ENCODE measurements at places on chromosomes 1 and 21.
A peak's percentile ranks its signal among the peaks of the same experiment; 100 is the strongest.

DNA sequence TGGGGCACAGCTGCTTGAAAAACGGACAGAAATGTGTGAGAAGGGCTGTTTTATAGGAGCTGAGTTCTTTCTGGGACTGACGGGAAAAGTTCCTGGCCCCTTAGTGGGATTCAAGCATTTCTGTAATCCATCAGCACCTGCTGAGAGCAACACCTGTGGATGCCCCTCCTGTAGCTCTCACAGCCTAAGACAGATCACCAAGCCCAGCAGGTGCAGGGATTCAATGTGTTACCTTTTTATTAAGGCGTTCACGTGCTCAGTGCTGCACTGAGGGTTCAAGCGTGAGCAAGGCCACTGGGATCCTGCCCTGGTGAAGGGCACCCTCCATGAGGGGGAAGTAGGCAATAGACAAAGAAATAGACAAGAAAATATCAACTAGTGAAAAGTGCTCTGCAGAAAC is 14.9 kb downstream of the OLFML2B start:
- no peak for DNase-seq

DNA sequence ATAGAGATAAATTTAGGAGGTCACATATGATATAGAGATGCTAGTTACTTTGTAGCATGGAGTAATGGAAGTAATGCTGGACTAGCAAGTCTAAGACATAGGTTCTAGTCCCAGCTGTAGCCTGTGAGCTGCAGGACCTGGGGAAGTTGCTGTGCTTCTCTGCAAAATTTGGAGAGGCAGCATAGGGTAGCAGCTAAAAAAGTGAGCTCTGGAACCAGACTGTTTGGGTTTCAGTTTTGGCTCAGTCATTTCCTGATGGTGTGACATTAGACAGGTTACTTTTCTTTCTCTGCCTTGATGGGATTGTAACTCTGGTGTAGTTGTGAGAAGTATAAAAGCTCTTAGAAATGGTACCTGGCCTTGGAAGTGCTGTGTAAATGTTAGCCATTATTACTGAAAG is 3.3 kb downstream of the METTL13 start:
- DNase-seq = no peak

- peak; percentile 39 for DNase-seq
Measured at GRCh38 chr1:160407839-160408801, 7.8 kb downstream of the VANGL2 start.

DNA sequence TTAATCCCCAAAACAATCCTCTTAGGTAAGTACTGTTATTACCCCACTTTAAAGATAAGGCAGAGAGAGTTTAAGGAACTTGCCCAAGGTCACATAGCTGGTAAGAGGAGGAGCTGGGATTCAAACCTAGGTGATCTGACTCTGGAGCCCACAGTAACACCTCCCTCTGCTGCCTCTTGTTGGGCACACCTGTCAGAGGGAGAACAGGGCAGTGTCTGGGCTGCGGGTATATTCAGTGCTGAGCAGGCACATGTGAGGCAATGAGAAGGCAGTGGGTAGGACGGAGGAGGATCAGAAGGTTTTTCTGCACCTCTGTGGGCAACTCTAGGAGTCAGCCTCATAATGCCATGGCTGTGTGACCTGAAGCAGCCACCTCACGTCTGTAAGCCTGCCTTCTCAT is 1.8 kb downstream of the HPCA start:
- no peak for DNase-seq

GRCh38 chr1:27528818-27529703 is 39.1 kb upstream of the WASF2 start:
- DNase-seq = peak; percentile 71

DNA sequence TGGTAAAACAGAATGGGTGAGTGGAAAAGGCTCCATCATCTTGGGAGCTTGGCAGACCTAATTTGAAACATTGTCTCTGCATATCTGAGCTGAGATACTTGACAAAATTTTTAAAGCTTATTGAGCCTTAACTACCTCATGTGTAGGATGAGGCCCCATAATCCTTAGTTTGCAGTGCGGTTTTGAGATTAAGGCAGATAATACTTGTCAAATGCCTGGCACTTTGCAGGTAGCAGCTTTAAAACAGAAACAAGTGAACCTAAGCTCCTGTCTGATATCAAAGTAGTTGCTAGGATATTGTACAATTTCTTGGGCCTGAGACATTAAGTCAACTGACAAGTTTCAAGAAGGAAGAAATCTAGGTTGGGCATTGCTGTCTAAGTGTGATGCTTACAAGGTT is 65.3 kb downstream of the TBX19 start:
- no peak for DNase-seq

GRCh38 chr1:154759196-154759595 is 110.9 kb downstream of the KCNN3 start:
- DNase-seq = no peak

DNA sequence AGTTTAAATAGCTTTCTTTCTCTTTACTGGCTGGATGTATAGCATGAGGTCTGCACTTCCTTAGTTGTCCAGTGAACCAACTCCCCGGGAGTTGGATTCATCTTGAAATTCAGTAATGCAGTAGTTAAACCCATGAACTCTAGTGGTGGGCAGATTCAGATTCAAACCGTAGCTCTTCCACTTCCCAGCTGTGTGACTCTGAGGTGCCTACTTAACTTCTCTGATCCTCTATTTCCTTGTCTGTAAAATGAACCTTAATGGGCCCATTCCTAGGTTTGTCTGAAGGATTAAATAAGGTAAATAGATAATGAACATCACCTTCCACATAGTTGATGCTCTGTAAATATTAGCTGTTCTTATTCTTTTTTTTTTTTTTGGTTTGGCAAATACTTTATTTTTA is 16.5 kb downstream of the PIK3CD start:
- DNase-seq = no peak

- DNase-seq = no peak
Measured at GRCh38 chr21:43957611-43958362, 54.3 kb upstream of the TRAPPC10 start.

- no peak for DNase-seq
Measured at GRCh38 chr1:44519035-44519676, 114.1 kb downstream of the RNF220 start.

DNA sequence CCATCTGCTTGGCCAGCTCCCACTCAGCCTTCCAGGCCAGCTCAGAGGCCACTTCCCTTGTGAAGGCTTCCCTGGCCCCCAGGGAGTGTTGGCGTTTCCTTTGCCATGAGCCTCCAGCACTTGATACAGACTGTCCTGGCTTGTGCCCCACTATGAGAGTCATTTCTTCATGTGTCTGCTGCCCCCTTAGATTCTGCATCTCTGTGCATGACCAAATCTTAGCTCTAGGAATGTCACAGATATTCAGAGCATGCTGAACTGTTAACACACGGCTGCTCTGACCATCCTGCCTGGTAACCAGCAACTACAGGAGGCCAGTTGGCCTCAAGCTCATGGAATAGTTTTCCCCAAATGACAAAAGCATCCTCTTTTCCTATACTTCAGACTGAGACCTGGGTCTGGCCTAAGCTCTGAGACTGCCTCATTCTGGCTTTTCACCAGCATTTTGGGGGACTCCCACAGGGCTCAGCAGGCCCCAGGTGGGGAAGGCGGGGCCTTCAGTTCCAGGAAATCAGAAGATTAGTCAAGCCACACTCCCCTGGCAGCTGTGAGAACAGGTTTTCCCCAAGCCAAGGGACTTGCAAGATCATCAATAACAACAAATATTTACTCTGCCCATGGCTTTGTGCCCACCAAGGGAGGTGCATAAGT is 182.6 kb upstream of the EDN2 start:
- DNase-seq = peak; percentile 68

GRCh38 chr1:220438741-220439140 is 89.2 kb upstream of the MARK1 start:
- DNase-seq = no peak

DNA sequence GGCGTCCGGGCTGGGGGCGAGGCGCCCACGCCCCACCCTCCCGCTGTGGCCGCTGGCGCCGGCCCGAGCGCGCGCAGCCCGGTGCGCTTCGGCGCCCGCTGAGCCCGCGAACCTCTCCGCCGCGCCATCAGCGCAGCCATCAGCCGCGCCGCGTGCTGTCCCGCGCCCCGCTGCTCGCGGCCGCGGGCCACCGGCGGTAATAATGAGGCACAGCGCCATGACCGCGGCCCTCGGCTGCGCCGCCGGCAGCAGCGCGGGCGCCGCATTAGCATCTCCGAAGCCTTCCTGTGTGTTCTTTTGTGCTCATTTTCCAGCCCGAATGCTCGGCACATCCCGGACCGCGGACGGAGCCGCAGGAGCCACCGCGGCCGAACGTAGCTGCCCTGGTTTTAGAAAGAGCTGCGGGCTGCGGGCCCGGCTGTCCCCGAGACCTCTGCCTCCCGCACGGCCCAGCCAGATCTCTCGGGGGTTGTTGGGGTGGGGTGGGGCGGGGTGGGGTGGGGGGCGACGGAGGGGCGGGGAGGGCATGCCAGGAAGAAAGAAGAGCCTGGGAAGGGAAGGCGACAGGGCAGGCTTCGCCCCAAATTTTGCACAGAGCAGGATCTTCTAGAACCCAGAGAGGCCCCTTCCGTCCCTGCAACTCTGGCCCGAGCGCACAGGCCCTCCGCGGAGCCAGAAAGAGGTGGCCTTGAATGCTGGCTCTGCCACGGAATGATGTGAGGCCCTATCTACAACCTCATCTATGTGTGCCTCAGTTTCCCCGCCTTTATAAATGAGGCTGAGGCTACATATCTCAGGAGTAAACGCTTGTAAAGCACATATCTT is 55.3 kb downstream of the RRAGC start:
- DNase-seq = no peak

GRCh38 chr21:40041446-40041845 is 174.2 kb downstream of the PCP4 start:
- DNase-seq = no peak

- DNase-seq = no peak
Measured at GRCh38 chr1:24918370-24918769, 11.7 kb downstream of the RUNX3 start.

DNA sequence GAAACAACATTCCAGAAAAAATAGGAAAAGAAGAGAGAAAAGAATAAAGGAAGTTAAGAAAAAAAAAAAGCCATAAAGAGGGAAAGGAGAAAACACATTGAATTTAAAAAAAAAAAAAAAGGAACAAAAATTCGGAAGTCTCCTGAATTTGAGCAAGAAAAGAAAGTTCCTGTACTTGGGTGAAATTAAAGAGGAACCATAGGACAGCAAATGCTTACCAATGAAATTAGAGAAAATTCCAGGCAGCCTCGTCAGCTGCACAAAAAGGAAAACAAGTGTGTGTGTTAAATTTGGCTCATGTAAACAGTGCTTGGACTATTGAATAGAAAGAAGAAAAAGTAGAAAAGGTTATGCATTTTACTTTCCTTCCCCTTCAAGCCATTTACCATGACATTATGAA is 4.9 kb downstream of the IL12RB2 start:
- no peak for DNase-seq

- DNase-seq = peak; percentile 64
Measured at GRCh38 chr1:119147661-119148090, 7.2 kb upstream of the WARS2 start.

DNA sequence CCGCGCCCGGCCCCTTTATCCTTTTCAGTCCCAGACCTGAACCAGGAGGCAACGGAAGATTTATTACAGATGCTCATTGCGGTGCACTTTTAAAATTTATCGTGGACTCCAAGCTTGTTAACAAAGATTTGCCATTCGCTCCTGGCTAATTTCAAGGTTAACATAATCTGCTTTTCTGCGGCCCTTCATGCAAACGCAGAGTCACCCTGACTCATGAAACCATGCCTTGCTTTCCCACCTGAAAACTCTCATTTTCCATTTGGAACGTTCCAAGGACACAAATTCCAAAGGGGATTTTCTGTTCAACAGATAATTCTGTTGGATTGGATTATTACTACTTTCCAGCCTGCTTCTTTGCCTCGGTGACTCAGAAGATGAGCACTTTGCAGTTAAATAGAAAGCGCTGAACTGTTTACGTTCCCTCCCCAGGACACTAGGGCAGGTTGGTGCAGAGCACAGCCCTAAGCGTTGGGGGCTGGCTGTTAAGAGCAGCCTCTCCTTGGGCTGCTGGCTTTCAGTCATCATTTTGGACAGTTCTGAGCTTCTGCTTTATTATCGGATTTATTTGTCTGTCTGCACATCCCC is 51.1 kb downstream of the CD247 start:
- no peak for DNase-seq

- no peak for DNase-seq
Measured at GRCh38 chr21:33619726-33620125, 21.8 kb downstream of the CRYZL1 start.

- DNase-seq = peak; percentile 14
Measured at GRCh38 chr1:218254296-218254946, 30.7 kb upstream of the RRP15 start.

- peak; percentile 12 for DNase-seq
Measured at GRCh38 chr1:152919071-152919470, 10.7 kb downstream of the IVL start.

- no peak for DNase-seq
Measured at GRCh38 chr1:180352021-180352420, 122.0 kb downstream of the LHX4 start.

DNA sequence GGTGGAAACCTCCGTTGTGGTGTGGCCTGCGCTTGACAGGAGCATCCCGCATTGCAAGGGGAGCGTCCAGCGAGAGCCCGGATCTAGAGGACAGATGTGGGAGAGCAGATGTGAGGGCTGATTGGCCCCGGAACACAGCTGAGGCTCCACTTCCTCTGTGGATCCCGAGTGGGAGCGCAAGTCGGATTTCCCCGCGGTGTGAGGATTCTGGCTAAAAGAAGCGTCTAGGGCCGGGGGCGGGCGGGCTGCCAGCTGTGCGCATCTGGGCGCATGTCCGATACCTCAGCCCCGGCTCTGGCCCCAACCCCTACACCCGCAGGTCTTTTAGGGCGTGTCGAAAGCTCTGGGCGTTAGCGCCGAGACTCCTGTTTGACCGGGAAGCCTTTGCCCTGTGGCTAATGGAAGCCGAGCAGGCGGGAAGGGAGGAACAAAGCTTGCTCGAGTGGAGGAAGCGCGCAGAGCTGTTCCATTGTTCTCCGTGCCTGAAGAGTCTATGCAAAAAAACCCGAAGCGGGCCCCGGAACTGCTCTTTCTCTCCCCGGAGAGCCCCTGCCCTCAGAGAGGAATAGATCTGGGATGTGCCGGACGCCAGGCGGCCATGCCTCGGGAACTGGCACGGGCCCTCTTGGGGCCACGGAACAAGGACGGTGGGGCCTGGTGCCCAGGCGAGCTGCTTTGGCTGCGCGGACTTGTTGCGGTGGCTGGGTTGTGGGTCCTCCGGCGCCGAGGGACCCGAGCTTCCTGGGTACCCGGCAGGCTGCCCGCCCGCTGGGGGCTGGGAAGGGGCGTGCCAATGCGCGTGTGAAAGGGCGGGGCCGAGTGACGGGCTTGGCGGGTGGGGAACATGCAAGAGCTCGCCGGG is 111.1 kb downstream of the NAV1 start:
- DNase-seq = peak; percentile 68

GRCh38 chr1:173137107-173137706 is 69.9 kb downstream of the TNFSF4 start:
- DNase-seq = peak; percentile 57

- DNase-seq = peak; percentile 93
Measured at GRCh38 chr1:226662642-226663326, 76.3 kb downstream of the ITPKB start.

Data from fibroblast of upper back skin (primary cell).